Stimulated activated CD8-positive, alpha-beta memory T cell treated with anti-CD3 and anti-CD28 coated beads, Interleukin-15, amount 100 ng/mL, for 4 hours (primary cell): ENCODE measurements at places on chromosomes 2 and 18.

DNA sequence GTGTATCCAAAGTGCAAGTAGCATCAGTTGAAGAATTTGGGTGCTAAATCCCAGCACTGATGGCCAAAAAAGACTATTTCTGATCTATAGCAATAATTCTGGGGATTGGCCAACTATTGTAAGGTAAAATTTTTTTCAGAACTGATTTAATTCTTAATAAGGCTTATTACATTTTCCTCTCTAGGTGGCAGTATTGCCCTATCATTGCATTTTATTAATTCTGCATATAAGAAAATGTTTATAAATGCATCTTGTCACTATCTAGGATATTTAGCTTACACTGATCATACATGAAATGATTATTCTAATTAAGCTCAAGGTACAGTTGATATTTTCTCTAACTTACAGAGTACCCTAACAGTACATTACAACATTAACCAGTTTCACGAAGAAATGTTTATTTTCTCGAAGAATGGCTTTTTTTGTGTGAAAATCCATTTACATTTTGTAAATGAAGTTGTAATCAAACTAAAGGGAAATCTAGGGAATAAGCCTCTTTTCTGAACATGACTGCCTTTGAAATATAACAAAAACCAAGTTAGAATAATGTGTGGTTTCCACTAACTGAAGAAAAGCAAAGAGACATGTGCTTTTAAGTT, 11.0 kb downstream of the TTN start:
- DNase-seq = no peak

- DNase-seq = no peak
These were observed 2.3 kb upstream of the VSNL1 start for GRCh38 chr2:17538022-17538843.

DNA sequence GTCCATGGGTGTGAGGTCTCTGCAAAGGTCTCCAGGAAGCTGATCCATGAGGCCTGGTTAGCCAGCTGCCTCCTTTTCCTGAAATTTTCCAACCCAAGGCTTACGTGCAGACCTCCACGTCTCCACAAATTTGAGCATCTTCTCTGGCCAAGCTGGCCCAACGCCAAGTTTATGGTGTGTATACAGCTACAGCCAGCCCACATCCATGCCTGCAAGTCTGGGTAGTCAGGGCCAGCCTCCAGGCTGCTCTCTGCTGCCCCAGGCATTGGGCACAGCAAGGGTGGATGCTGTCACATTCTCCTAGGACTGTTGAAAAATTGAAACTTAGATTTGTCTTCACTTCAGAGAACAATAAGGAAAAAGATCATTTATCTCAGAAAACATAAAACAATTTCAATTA, 525.5 kb upstream of the CHAC2 start:
- no peak for DNase-seq

DNA sequence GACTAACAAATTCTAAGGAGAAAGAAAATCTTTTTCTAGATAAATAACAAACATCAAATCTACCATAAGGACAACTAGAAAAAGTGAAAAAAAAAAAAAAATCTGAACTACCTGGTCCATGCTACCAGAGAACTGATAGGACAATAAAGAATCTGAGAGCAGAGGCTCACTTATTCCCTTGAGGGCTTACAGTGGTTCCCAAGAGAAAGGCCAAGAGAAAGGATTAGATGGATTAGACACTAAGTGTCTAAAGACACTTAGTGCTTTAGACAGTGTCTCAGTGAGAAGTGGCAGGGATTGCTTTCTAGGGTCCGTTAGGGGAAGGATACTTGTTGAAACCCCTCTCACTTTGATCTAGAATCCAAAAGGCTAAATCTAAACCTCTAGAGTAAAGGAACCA, 78.2 kb downstream of the COA5 start:
- DNase-seq = no peak

DNA sequence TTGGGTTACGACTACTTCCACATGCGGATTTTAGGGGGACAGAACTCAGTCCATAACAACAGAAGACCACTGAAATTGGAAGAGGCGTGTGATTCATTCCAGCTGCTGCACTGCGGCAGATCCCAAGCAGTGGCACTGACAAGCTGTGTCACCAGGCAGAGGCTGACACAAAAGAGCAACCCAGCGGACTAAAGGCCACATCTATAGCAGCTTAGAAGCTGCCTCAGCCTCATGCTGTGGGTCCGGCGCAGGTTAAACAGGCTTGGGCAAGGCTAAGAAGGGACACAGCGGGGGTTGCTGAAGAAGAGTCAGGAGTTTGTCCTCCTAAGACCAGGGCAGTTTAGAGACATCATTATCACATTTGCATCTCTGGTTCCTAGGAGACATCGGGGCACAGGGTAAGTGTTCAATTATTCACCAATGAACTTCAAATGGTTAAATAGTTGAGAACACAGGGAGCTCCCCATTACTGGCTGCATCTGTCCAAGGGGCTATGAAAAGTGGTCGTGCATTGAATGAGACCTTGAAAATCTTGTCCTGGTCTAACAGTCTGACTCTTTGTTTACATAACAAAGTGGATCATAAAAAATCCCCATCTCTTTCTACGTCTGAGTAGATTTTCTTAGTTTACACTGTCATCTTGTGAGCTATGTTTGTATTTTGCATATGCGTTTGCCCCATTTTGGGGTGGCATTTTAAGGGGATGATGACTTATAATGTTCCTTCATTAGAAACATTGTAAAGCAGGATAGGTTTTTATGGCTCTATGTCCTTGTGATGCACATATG, 162.3 kb upstream of the TRIB2 start:
- no peak for DNase-seq

- DNase-seq = no peak
These were observed 124.3 kb upstream of the FOSL2 start for GRCh38 chr2:28268386-28268785.

DNA sequence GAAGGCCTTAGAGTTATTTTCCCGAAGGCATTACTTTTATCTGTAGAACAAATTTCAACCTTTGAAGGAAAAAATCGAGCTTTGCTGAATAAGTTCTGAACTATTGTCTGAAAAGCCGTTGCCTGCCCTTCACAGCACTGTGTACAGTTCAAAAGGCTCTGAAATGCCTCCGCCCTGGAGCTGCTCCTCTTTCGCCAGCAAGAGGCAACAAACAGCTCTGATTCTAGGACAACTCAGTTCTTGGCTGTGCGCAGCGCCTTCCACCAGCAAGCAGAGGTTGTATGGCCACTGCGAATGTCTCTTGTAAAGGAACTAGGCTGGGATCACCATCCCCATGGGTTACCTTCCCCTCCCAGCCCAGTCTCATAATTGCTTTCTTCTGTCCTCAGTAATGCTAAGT, 308.5 kb downstream of the GBX2 start:
- no peak for DNase-seq

DNA sequence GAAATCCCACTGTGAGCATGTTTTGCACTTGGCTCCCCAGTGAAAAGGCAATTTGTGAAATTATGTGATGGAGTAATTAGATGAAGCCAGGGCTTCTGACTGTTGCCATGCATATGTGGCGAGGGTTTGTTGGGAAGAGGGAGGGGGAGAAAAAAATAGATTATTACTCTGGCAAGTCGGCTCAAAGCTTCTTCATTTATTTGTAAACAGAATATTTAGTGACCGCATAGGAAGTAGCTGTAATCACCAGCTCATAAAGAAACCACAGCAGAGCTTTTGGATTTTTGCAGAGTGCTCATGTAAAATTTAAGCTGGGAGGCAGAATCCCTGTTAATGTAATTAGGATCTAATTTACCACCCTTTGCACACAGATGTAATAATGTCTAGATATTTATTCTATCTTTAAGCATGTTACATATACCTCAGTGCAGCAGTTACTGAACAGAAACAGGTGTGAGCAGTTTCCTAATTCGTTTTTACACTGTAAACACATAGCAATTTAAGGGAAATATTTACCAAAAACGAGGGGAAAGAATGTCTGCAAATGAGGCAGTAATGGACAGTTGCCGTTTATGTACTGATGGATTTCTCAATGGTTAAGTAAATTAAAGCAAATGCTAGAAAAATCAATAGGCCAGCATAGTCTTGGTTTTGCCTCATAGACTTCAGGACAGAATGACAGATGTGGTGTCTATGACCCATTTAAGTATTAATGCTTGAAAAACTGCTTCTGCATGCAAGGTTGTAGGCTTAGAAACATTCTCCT, 87.9 kb downstream of the MEIS1 start:
- no peak for DNase-seq

GRCh38 chr18:6537475-6537874, 122.8 kb upstream of the L3MBTL4 start:
- no peak for DNase-seq

DNA sequence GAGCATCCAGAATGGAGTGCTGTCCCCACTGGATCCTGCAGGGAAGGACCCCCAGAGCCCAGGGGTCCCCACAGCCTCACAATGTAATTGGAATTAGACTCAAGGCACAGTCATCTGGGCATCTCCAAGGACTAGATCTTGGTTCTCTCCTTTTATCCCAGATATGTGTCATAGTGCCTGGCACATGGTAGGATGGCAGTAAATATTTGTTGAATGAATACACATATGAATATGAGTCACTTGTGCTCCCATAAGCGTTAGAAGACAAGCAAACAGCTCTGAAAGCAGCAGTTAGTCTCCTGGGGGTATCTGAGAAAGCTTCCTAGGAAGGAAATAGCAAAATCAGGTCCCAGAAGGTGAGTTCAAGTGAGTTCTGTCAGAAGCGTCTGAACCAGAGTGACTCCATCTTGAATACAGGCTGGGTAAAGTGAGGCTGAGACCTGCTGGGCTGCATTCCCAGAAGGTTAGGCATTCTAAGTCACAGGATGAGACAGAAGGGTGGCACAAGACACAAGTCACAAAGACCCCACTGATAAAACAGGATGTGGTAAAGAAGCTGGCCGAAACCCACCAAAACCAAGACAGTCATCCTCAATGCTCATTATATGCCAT, 234.1 kb upstream of the ID2 start:
- no peak for DNase-seq

GRCh38 chr2:24332791-24333540, 27.4 kb downstream of the ITSN2 start:
- DNase-seq = no peak

DNA sequence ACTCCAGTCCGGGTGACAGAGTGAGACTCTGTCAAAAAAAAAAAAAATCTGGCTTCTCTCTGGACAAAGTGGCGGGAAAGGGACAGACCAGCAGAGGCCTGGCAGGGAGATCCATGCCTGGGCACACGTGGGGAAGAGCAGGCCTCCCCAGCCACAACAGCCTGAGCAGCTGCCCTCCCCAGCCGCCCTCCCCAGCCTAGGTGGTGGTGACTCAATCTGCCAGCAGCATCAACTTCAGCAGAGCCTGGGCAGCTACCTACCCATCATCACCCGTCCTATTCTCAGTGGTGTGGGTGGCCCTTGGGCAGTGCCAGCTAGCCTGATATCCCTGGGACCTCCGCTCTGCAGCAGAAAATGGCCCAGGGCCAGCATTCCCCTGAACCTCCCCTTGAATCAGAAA, 612.4 kb downstream of the FBXO15 start:
- no peak for DNase-seq

DNA sequence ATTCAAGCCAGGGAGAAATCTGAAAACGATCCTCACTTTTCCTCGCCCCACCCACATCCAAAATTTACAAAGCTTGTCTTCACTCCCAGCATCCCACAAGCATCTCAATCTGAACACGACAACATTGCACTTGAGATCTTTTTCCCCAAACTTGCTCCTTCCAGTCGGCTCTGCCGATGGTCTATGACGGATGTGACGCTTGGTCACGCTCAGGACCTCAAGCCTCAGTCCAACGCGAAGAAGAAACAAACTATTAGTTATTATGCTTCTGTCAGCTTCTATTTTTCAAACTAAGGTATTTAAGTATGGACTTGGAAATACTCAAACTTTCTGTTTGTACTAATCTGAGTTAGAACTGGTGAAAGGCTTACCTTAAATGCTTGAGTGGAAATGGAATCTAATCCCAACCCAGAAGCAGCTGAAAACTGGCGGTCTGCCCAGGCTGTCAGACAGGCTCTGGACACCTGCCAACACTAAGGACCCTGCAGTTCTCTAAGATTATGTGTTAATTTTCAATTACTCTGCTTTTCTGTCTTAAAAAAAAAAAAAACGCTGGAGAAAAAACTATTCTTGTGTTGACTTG, 132.1 kb upstream of the DNMT3A start:
- no peak for DNase-seq

DNA sequence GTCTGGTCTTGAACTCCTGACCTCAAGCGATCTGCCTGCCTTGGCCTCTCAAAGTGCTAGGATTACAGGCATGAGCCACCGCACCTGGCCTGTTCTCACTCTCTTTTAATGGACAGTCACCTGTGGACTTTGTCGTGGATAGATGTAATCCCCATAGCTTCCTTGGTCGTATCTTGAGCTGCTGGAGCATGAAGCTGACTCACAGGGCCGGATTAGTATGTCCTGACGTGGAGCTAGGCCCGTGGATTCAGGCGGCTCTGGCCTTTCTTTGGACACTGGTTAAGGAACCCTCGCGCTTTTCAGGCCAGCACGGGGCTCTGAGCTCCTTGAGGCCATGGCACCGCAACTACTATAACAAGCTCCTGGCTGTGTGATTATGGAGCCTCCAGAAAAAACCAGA, 27.5 kb upstream of the GBX2 start:
- no peak for DNase-seq

DNA sequence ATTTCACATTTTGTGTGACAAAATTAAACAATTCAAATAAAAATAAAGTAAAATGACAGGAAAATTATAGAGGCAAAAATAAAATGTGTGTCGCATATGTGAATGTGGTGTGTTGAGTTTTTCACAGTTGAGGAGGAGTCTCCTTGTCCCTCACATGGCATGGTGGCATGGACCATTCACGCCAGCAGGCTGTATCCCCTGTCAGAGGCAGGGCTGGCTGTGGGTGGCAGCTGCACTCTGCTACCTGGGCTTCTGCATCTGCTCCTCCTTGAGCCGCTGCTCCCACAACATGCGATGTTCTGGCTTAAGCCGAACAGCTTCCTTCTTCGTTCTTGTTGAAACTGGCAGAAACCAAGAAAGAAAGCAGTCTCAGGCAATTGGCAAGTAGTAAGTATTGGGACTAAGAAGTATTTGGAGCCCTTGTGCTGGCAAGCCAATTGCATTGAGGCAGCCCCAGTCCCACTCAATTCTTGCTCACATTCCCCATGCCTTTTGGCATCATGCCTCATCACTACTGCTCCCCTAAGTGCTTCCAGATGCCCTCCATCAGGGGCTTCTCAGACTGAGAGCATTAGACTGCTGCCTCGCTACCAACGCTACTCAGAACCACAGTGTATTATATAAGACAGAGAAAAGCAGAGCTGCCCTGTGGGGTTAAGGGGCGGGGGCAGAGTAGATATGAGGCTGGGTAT, 177.9 kb upstream of the NABP1 start:
- DNase-seq = no peak

- DNase-seq = no peak
These were observed 115.3 kb upstream of the SLC35G4 start for GRCh38 chr18:11494107-11494506.

GRCh38 chr2:128563348-128563687, 244.7 kb upstream of the HS6ST1 start:
- DNase-seq = no peak

DNA sequence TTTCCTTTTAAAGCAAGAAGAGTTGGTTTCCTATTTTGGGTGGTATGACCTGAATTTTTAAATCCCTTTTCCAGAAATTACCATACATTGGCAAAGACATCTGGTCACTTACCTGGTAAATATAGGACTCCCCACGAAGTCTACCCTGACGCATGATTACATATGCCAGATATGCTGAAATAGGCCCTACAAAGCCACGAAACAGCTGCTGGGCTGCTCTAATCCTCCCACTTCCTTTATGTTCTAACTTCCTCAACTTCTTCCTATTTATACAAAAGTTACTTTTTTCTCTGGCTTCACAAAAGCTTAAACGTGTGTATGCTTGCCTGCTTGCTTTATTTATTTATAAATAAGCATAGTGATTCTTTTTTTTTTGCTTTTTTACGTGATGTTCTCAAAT, 186.0 kb upstream of the EPHA4 start:
- DNase-seq = no peak
